ENCODE measurements at places on chromosomes 5 and 9. TPM values are rescaled to one million over a fixed set of nuclear protein-coding genes. Genes with fewer than 3 reads are reported as not detected.

The PIP5K1B gene
- total RNA-seq = not detected

The FAM174A gene
- total RNA-seq = 11.0 TPM

The PCDHGA10 gene
- total RNA-seq = 0.69 TPM

The TTC1 gene
- total RNA-seq = 67.6 TPM

The ISL1 gene
- 0.36 TPM for total RNA-seq

The PAEP gene
- not detected for total RNA-seq

The AGXT2 gene
- total RNA-seq = not detected

The CDX1 gene
- not detected for total RNA-seq

The PCDHGA8 gene
- total RNA-seq = 0.18 TPM

The WWC1 gene
- total RNA-seq = 29.4 TPM

The GPX8 gene
- total RNA-seq = 24.8 TPM

The PCDHA9 gene
- total RNA-seq = 0.21 TPM

The DNM1 gene
- total RNA-seq = 18.7 TPM

Data from Panc1 (cell line).